Kidney capillary endothelial cell (primary cell): ENCODE measurements at places on chromosomes 4 and X.
A peak's percentile ranks its signal among the peaks of the same experiment; 100 is the strongest.

- peak; percentile 28 for DNase-seq
These were observed 37.9 kb downstream of the ACOX3 start for GRCh38 chr4:8402640-8403039.

- peak; percentile 28 for DNase-seq
These were observed 14.0 kb upstream of the CDKN2AIP start for GRCh38 chr4:183430317-183430993.

- DNase-seq, result no peak
These were observed 31.8 kb upstream of the ZCCHC13 start for GRCh38 chrX:74272230-74272629.

DNA sequence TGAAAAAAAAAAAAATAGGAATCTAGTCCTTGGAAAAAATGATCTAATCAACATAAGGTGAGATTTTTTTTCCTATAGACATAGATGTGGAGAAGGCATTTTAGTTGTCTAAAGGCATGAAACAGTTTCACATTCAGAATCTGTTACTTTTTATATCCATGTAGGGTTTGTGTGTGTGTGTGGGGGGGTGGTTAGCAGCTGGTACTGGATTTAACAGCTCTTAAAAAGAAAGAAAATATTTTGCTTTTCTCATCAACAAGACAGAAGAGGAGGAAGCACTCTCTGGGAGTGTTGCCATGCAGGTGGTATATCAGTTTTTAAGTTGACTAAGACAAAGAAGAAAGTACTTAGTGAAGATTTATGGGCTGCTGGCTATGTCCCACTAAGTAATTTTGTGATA, 122.3 kb downstream of the VCX3B start:
- DNase-seq, result no peak

- DNase-seq, result no peak
These were observed 168.8 kb upstream of the ZFP42 start for GRCh38 chr4:187826725-187827124.

DNA sequence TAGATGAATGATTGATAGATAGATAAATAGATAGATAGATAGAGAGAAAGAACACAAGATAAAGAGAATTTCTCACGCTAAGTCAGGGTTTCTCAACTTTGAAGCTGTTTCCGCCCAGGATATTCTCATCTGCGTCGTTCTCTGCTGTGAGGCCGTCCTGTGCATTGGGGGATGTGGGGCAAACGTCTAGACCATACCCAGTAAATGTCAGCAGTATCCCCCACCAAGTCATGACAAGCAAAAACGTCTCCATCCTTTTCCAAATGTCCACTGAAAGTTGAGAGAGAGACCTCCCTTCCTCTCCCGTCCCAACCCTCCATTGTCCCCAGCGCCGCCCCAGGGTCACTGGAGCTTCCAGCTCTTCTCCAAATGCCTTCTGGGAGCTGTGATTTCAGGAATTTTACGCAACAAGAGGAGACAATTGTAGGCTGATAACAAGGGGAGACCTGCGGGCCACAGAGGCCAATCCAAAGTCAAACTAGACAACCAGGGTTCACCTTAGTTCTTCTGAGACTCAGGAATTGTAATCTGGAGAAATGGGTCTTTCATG, 8.9 kb upstream of the CRLF2 start:
- no peak for DNase-seq

GRCh38 chr4:43341741-43342140, 449.2 kb downstream of the GRXCR1 start:
- no peak for DNase-seq

- DNase-seq, result no peak
These were observed 32.6 kb downstream of the CCDC158 start for GRCh38 chr4:76388160-76388908.

- no peak for DNase-seq
These were observed 97.6 kb downstream of the AKAP4 start for GRCh38 chrX:50103176-50103575.

- no peak for DNase-seq
These were observed 232.4 kb downstream of the MAML3 start for GRCh38 chr4:139921429-139922184.

GRCh38 chr4:139933541-139933940, 220.4 kb downstream of the MAML3 start:
- DNase-seq, result no peak
